ENCODE measurements at places on chromosomes 1 and 21. TPM values are rescaled to one million over a fixed set of nuclear protein-coding genes. Genes with fewer than 3 reads are reported as not detected.

CAPN8 gene
- not detected for total RNA-seq

DNA sequence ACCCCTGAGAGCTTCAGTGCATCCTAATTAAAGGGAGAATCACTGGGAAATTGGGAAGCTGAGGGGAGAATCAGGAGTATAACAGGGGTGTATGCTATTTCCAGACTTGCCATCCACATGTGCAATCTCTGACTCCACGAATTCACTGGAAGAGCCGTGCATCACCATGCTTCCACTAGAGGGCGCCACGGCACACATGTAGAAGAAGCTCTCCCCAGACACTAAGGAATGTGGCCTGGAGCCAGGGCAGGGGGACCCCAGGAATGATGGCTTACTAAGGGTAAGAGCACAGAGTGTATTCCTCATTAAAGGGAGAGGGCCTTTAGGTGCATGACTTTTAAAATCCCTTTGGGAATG lies 81.5 kb downstream of the ABCA4 start:
- H3K36me3 ChIP-seq, result no peaks in the 10 kb centered on the region
- H3K4me3 ChIP-seq, result no peak overlapping the region
- H3K4me1 ChIP-seq, result peaks cover 4% of the 10 kb centered on the region
- H3K27ac ChIP-seq, result no peak overlapping the region
- DNase-seq, result peak; percentile 96

DNA sequence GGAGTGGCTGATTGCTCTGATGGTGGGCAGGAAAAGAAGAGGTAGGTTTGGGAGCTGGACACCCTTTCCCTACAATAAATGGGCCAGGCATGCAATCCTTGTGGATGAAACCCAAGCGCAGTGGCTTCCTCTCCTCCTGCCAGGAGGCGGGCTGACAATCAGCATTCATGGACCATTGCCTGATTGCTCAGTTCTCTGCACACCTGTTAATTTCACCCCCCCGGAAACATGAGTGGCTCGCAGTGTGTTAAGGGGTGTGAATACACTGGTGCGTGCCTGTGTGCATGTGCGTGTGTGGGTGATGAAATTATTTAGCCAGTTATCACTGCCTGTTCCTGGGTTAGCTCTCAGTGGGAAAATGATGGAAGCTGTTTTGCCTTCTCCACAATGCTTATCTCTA lies 310.7 kb downstream of the PCP4 start:
- H3K36me3 ChIP-seq, result no peaks in the 10 kb centered on the region
- DNase-seq, result no peak
- H3K4me3 ChIP-seq, result no peak overlapping the region
- H3K27ac ChIP-seq, result no peak overlapping the region
- H3K27me3 ChIP-seq, result no peaks in the 10 kb centered on the region

GRCh38 chr1:22573237-22573636 lies 9.9 kb downstream of the EPHA8 start:
- H3K36me3 ChIP-seq, result no peaks in the 10 kb centered on the region
- H3K4me1 ChIP-seq, result no peaks in the 10 kb centered on the region
- no peaks in the 10 kb centered on the region for H3K27me3 ChIP-seq
- no peak overlapping the region for H3K27ac ChIP-seq
- DNase-seq, result no peak

- H3K36me3 ChIP-seq, result no peaks in the 10 kb centered on the region
- DNase-seq, result no peak
- H3K4me1 ChIP-seq, result no peaks in the 10 kb centered on the region
- H3K27me3 ChIP-seq, result no peaks in the 10 kb centered on the region
- H3K27ac ChIP-seq, result no peak overlapping the region
- H3K4me3 ChIP-seq, result no peak overlapping the region
These were observed 34.5 kb upstream of the MAP1LC3C start for GRCh38 chr1:242033447-242033846.

NR1I3 gene
- total RNA-seq, result not detected

DNA sequence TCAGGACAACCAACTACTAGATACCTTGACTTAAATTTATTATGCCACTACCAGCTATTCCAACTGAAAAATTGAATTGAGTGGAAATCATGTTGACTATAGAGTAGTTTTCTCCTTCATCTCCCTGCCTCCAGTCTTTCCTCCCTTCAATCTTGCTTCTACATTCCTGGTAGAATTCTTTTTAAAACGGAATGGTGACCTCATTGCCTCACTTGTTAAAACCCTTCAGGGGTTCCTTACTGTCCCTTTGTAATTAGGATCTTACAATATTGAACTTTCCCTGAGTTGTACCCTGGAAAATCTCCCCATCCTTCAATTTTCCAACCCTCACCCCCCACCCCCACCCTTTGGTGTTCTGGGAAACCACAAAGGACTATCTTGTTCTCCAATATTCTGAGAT lies 82.8 kb upstream of the ZNF326 start:
- H3K4me3 ChIP-seq, result no peak overlapping the region
- H3K27me3 ChIP-seq, result no peaks in the 10 kb centered on the region
- H3K27ac ChIP-seq, result peak overlapping the region; percentile 85
- H3K36me3 ChIP-seq, result no peaks in the 10 kb centered on the region

LY9 gene
- not detected for total RNA-seq

NID1 gene
- 29.2 TPM for total RNA-seq

KCNJ10 gene
- total RNA-seq, result 1.6 TPM

DNA sequence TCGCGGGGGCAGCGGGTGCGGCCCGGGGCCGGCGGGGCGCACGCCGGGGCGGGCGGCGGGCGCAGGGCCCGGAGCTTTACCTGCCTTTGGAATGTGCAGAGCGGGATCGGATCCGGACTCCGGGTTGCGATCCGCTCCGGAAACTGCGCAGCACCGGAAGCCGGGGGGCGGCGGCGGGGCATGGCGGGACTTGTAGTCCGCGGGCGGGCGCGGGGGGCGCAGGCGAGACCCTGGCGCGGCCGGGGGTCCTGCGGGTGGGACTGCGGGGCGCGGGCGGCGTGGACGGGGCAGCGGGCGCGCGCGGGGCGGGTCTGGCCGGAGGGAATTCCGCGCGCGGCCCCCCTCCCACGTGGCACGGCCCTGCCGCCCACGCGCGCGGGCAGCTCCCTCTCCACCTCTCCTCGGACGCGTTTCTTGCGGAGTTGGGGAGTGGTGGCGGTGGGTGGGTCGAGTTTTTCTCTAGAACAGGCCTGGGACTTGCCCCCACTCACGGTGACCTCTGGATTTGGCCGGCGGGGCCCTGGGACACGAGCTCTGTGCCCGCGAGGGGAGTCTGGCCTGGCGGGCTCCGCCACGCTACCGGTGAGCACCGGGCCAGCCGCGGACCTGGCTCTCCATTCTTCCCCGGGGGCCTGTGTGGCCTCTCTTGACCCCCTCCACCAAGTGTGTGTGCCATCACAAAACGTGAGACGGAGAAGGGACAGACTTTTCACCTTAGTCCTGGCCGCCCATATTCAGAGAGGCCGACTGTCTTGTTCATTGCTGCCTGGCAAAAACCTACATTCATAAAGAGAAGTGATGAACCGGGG lies at the start of gene PRDM15:
TSS of gene PRDM15 (minus strand) at position 155 of the 809 bp plus-strand sequence. CDS start 18,981 bp downstream, outside the sequence.
- no peaks in the 10 kb centered on the region for H3K27me3 ChIP-seq
- H3K4me1 ChIP-seq, result peaks cover 7% of the 10 kb centered on the region
- no peaks in the 10 kb centered on the region for H3K36me3 ChIP-seq
- DNase-seq, result peak; percentile 90
- H3K4me3 ChIP-seq, result peak within 1 kb of the TSS; percentile 90
- H3K27ac ChIP-seq, result no peak within 1 kb of the TSS

DNA sequence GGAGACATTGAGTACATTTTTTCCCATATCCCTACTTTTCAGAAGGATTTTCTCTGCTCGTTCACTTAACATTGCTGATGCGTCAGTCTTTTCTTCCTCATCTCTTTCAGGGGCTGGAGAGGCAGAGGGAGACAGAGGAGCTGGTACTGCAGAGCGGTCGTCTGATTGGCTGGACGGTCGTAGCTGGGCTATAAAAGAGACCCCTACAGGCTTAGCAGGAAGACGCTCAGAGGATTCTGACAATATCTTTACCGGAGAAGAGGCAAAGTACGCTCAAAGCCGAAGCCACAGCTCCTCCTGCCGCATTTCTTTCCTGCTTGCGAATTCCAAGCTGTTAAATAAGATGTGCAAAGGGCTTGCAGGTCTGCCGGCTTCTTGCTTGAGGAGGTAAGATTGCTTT lies at the start of gene RGS4:
TSS of gene RGS4 (plus strand) at position 220 of the 400 bp plus-strand sequence. CDS start at position 344, 124 bp downstream.
- H3K27ac ChIP-seq, result no peak within 1 kb of the TSS
- peak within 1 kb of the TSS; percentile 12 for H3K4me3 ChIP-seq
- no peaks in the 10 kb centered on the region for H3K27me3 ChIP-seq
- no peaks in the 10 kb centered on the region for H3K36me3 ChIP-seq

KRTAP7-1 gene
- total RNA-seq, result not detected

DNA sequence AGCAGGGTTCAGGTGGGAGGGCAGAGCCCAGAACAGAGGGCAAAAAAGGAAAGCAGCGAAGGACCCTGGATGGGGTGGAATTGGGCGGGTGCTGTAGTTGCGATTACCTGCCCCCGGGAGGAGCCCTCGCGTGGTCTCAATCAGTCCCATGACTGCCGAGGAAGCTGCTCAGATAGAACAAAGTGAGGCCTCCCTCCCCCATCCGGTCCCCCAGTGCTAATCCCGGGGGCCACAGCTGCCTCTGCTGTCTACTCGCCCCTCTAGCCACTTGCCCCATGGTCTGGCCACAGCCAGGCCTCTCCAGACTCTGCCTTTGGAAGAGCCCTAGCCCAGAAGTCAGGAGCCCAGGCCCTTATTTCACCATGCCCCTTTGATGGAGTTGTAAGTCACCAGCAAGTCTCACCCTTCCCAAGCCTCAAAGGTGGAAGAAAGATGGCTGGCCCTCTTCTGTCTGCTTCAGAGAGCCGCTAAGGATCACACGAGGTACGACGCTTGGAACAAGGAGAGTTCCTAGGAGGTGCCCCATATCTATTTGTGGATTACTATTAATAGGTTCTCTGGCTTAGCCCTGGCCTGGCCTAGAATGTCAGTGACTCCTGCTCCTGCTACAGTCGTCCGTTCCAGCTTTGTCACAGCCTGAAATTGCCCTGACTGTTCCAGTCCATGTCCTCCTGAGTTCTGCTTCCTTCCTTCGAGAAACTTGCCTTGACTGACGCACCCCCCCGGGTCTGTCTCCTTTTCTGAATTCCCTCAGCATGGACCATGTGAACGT lies 16.4 kb downstream of the ECHDC2 start:
- peak; percentile 87 for DNase-seq
- H3K4me1 ChIP-seq, result peaks cover 22% of the 10 kb centered on the region
- no peak overlapping the region for H3K27ac ChIP-seq
- H3K4me3 ChIP-seq, result no peak overlapping the region
- no peaks in the 10 kb centered on the region for H3K36me3 ChIP-seq
- H3K27me3 ChIP-seq, result no peaks in the 10 kb centered on the region

PBXIP1 gene
- total RNA-seq, result 29.6 TPM

ACKR1 gene
- total RNA-seq, result not detected

LRRN2 gene
- total RNA-seq, result 2.6 TPM

DNA sequence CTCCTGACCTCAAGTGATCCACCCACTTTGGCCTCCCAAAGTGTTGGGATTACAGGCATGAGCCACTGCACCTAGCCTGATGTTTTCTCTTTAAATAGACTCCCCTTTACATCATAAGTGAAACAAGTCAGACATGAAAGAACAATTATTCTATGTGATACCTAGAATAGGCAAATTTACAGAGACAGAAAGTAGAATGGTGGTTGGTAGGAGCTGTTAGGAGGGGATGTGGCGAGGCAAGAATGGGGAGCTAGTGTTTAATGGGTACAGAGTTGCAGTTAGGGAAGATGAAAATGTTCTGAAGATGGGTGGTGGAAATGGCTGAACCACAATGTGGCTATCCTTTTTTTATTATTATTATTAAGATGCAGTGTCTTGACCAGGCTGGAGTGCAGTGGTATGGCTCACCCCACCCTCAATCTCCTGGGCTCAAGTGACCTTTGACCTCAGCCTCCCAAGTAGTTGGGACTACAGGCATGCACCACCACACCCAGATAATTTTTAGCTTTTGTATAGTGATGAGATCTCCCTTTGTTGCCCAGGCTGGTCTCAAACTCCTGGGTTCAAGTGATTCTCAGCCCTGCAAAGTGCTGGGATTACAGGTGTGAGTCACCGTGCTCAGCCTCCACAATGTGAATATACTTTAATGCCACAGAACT lies 28.4 kb downstream of the ELF3 start:
- no peaks in the 10 kb centered on the region for H3K4me1 ChIP-seq
- H3K27me3 ChIP-seq, result no peaks in the 10 kb centered on the region
- H3K36me3 ChIP-seq, result no peaks in the 10 kb centered on the region
- H3K27ac ChIP-seq, result no peak overlapping the region
- no peak for DNase-seq

DNA sequence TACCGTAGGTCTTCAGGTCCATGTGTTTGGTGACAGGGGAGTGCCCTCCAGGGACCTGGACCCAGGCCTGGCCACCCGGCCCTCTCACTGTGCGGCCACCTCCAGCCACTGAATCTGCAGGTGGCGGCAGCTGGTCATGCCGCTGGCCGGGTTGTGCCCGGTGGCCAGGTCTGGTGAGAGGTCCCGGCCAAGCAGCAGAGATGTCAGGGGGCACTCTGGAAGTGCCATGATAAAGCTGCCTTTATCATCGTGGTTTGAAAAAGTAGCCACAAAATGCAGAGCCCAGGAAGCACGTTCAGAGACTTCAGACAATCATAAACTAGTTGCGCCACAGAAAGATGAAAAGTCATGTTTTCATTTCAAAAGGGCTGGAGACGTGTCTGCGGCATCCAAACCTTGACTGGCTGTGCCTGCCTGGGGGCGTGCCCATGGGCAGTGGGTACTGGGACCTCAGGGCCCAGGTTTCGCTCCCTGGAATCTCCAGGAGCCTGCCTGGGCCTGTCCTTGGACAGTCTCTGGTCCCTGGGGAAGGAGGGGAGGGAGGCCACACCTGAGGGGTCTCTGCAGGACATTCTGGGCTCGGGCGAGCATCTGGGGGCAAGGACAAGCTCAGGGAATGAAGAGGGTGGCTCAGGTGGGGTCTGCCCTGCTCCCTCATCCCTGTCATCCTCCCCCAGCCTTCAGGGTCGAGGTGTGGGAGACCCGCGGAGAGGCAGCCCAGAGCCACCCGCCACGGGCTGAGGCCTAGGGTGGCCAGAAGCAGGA lies 44.9 kb downstream of the COL18A1 start:
- no peaks in the 10 kb centered on the region for H3K27me3 ChIP-seq
- 0 out of 2 replicates have a peak, but pooled peaks cover 4% of the 10 kb centered on the region for H3K36me3 ChIP-seq
- H3K4me1 ChIP-seq, result no peaks in the 10 kb centered on the region
- no peak overlapping the region for H3K4me3 ChIP-seq

DNA sequence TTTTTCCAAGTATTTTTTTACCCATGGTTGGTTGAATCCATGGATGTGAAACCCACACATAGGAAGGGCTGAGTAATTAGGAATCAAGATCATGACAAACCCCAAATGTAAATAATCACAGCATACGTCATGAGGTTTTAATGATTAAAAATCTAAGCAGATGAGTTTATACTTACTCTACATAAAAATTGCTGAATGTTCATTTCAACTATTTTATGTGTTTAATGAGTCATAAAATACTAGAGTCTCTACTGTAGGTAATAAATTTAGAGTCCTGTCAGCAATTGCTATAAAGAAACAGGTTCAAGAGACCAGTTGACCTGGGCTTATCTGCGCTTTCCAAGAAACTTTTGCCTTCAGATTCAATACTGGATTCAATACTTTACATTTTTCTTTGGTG lies 18.2 kb downstream of the CTH start:
- no peak overlapping the region for H3K4me3 ChIP-seq
- peaks cover 59% of the 10 kb centered on the region for H3K36me3 ChIP-seq
- DNase-seq, result no peak

GRCh38 chr1:77643456-77643855 lies 39.0 kb downstream of the ZZZ3 start:
- no peaks in the 10 kb centered on the region for H3K36me3 ChIP-seq
- no peaks in the 10 kb centered on the region for H3K27me3 ChIP-seq

TMCC2 gene
- total RNA-seq, result 9.9 TPM

- no peaks in the 10 kb centered on the region for H3K36me3 ChIP-seq
- no peaks in the 10 kb centered on the region for H3K4me1 ChIP-seq
- peak; percentile 34 for DNase-seq
- no peak overlapping the region for H3K27ac ChIP-seq
- H3K4me3 ChIP-seq, result no peak overlapping the region
These were observed 26.4 kb upstream of the FAM78B start for GRCh38 chr1:166193057-166193698.
